ENCODE measurements at places on chromosomes 7 and 10.

- DNase-seq: peak; percentile 96
These were observed at the start of gene TRIP6 for GRCh38 chr7:100867040-100867775. Gene TRIP6, plus strand, starts transcription at chr7:100867387. Its CDS starts 111 bp downstream, at chr7:100867498.

DNA sequence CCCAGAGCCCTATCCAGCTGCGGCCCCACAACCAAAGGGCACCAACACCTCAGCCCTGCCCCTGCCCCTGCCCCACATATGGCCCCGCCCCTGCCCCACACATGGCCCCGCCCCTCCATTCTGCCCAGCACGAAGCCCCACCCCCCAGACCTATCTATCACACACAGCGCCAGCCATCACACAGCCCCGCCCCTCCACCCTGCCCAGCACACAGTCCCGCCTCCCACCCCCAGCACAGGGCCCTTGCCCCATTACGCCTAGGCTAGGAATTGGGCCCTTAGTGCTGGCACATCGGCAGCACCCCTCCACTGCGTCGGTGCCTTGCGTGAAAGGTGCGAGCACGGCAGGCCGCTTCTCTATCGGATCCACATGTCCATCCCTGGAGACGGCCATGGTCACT, 126.8 kb downstream of the MAD1L1 start:
- DNase-seq: no peak

GRCh38 chr10:68526634-68527307, 552 bp downstream of the SLC25A16 start:
- no peak for DNase-seq

DNA sequence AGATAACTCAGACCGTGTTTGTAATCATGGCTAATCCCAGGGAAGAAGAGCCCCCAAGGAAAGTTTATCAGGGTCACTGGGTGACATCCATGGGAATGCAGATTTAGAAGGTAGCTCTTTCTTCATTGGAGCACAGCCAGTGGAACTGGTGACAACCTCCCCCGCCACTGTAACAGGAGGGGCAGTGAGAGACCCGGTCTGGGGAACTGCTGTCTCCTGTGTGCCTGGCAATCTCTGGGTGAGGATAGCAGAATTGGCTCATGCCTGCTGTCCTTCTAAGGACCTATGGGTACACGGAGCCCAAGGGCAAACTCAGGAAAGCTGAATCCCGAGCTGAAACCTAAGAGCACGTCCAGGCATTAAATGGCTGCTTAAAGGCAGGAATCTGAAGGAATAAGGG, 341.6 kb downstream of the ABCA13 start:
- no peak for DNase-seq

DNA sequence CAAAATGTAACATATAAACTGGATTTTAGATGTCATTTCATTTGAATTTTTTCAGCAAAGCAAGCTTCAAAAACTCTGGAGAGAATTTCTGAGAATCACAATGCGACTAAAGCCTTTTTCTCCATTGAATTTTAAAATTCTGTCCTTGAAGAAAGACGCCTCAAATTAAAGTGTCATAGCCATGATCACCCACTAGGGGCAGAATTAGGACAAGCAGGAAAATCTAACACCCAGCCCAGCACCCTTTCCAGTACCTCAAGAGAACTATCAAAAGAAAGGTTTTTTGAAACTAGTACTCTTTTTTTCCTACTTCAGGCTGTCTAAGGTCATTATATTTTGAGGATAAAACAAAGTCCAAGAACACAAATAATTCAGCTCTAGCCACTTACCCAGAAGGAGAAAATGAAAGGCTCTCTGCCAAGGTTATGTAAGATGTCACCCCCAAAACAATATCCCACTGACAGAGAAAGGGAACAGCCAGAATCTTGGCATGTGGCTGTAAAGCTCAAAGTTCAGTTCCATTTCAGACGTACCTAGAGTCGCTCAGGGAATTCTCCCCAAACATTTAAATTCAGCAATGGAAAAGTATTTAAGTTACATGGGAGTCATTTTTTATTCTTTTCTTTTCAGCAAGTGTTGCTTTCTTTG, 299.4 kb downstream of the SNX13 start:
- peak; percentile 40 for DNase-seq

DNA sequence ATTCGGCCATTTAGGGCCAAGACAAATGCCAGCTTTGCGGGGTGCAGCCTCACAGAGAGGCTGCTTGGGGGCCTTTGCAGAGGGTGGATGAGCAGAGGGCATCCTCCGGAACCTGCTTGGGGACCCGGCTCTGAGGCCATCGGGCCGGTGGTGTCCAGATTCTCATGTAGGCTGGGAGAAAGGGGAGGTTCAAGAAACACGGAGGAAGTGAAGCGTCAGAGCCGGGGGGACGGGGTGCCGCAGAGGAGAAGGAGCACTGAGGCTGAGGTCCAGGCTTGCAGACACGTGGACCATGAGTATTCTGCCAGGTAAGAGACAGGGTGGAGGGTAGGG, 150.7 kb upstream of the SHH start:
- no peak for DNase-seq

GRCh38 chr7:33039257-33039902, 23.2 kb downstream of the NT5C3A start:
- no peak for DNase-seq

DNA sequence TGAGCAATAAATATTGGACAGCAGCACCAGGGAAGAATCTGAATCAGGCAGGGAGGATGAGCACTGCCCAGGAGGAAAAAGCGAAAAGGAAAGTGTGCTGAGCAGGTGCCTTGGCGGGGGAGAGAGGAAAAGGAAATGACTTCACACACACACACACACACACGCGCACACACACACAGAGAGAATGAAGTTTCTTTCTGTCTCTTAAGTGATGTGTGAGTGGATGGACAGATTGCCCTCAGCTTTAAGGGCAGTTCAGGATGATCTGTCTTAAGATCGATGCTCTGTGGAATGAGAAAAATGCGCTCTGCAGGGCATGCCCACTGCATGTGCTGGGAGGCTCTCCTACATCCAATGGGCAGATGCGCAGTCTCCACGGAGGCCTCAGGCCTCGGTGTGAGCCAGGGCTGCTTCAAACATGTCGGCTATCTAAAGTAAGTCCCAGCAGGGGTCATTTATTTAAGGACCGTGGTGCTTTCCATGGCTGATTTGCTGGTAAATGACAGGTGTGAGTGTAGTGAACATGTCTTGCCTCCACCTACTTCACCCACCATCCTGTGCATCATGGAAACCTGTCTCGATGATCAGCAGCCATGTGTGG, 2.5 kb upstream of the ACBD5 start:
- DNase-seq: peak; percentile 61

DNA sequence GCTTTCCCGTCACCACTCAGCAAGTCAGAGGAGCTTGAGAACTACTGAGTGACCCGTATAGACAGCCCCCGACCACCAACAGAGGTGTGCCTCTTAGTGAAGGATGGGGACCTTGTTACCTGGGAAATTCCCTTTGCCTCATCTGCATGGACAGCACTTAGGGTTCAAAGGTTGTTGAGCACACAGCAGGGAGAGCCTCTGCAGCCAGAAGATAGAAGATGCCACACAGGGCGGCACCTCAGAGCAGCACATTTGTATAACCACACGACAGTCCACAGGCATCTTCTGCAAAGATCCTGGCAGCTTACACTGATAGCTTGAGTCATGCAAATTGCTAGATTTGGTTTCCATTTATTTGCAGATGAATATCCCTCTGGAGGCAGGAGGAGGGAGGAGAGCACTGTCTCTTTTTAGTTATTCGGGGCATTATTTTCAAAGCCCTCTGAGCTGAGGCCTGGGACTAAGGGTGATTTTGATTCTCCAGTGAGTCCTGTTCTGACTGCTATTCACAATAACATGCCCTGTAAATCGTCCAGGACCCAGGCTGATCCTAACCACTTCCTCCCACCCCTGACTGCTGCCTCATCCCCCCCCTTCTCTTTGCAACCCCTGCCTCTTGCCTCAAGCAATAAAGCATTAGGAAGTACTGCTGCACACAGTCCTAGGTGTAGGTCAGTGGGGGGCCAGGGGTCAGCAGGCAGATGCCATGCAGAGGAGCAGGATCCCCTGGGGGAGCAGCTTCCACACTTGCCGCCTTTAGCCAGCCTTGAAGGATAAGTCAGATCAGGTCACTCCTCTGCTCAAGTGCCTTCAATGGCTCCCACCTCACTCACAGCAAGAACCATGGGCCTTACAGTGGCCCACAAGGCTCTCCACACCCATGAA, 24.6 kb upstream of the INMT start:
- peak; percentile 35 for DNase-seq

DNA sequence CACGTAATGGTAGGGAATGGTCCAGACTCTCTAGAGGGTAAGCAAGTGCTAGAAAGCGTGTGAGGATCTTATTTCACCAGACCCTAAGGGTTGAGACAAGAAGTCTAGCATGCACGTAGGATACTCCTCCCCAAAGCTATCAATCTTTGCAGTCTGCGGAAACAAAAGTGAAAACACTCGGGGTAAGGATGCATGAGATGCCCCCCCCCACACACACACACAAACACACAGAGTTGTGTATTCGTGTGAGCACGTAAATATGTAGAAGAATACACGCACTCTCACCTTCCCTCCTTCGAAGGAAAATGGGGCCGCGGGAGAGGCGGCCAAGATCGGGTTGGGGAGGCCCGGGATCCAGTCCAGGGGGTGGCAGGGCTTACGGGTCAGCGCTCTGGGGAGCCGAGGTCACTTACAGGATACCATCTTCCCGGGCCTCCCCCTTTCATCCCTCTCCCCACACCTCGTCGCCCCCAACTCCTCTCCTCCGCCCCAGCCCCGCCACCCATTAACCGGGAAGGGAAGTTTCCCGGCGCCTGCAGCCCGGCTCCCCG, 455 bp downstream of the CUL2 start:
- DNase-seq: no peak

DNA sequence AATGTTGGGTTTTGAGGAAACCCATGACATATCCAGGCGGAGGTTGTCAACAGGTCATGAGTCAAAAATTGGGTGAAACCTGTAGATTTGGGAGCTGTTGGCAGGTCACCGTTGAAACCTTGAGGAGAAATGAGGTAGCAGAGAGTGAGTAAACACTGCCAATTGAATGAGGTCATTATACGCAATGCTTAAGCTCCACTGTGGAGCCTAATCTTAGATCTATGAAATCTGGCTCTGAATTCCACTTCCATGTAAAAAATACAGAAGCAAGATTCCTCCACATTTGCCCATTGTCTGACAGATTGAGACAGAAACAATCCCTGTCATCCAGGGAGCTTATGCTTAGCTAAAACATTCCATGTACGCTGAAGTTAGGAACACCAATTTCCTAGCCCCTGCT, 76.0 kb upstream of the IL6 start:
- no peak for DNase-seq

- DNase-seq: no peak
These were observed 54.6 kb downstream of the AFAP1L2 start for GRCh38 chr10:114349522-114350215.

DNA sequence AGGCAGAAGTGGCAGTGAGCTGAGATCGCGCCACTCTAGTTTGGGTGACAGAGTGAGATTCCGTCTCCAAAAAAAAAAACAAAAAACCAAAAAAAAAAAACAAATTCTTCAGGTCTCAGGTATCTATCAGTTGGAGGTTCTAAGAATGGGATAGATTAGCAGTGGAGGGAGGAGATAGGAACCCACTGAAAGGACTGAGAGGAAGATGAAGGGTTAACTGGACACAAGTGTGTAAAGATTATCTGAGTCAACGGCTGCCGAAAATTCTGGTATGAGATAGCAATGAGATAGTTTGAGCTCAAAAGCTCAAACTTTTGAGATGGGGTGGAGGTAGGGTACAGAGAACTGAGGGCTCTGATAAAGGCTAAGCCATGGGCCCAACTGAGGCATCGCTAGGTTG, 12.8 kb downstream of the ZNF467 start:
- DNase-seq: no peak

DNA sequence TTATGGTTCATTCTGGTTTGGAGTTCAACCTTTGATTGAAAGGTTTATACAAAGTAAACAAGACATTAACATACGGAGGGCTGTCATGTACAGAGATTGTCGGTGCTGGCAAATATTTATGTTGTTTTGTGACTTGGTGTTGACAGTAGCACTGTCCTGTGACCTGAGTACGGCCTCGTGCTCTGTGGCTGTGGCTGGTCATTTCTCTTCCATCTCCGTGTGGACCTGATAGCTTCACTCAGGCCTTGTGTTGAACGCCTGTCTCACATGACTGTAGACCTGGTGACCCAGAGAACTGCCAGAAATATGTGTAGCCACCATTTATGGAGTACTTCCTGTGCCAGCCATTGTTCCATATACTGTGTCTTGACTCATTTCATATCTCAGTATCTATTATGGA, 311.6 kb downstream of the CCDC3 start:
- DNase-seq: no peak

DNA sequence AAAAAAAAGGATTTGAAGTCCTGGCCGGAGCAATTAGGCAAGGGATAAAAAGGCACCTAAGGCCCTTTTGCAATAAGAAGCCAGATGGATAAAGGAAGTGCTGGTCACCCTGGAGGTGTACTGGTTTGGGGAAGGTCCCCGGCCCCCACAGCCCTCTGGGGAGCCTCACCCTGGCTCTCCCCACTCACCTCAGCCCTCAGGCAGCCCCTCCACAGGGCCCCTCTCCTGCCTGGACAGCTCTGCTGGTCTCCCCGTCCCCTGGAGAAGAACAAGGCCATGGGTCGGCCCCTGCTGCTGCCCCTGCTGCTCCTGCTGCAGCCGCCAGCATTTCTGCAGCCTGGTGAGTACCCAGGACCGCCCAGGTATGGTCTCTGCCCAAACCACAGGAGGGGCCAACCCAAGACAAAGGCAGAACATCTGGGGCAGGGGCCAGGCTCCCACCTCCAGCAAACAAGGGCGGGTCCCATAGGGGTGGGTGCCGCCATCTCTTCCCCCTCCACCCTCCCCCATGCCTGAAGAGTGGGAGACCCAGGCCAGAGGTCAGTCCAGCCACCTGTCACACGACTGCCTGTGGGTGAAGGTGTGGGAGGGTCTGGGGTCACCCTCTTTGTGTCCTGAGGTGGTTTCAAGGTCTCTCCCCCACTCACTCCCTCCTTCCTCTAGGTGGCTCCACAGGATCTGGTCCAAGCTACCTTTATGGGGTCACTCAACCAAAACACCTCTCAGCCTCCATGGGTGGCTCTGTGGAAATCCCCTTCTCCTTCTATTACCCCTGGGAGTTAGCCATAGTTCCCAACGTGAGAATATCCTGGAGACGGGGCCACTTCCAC, at the start of gene PILRB:
TSS of gene PILRB (plus strand) at position 91 of the 830 bp plus-strand sequence. CDS start at position 277, 186 bp downstream.
- DNase-seq: no peak

GRCh38 chr7:55594414-55594813, 22.1 kb upstream of the VOPP1 start:
- no peak for DNase-seq

GRCh38 chr7:141649865-141650634, 51.9 kb downstream of the DENND11 start:
- peak; percentile 77 for DNase-seq

GRCh38 chr7:130733931-130734814, at the start of gene KLF14:
Gene KLF14, minus strand, starts transcription at chr7:130734207. Its CDS starts 174 bp downstream, at chr7:130734033.
- DNase-seq: peak; percentile 25

GRCh38 chr7:149729983-149730801, 43.2 kb downstream of the ZNF467 start:
- no peak for DNase-seq

- DNase-seq: peak; percentile 44
These were observed 9.4 kb downstream of the NXPH1 start for GRCh38 chr7:8442814-8443304.

All from fibroblast of skin of back (primary cell).